Thoracic aorta (tissue), 2 donors: ENCODE measurements at places on chromosomes 5 and 9. TPM values are rescaled to one million over a fixed set of nuclear protein-coding genes. Genes with fewer than 3 reads are reported as not detected.

Gene OBP2B
- not detected for total RNA-seq

DNA sequence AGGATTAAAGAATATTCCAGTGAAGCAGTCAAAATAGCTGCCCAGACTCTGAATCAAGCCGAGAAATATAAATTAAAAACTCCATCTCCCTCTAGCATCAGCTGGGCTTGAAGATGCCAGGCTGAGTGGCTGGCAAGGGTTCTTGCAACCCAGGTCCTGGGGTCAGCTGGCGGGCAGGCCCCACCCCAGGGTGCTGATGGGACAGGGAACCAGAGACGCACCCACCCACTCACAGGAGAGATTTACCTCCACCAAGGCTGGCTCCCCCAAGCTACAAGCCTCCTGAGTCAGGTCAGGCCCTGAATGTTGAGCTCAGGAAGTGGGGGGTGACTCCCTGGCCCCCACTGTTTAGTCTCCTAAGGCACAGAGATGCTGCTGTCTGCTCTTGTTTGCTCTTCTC is 83.9 kb upstream of the HSPA9 start:
- no peak for DNase-seq
- H3K36me3 ChIP-seq: no peaks in the 10 kb centered on the region
- no peak overlapping the region for H3K4me3 ChIP-seq
- no peak overlapping the region for H3K27ac ChIP-seq

DNA sequence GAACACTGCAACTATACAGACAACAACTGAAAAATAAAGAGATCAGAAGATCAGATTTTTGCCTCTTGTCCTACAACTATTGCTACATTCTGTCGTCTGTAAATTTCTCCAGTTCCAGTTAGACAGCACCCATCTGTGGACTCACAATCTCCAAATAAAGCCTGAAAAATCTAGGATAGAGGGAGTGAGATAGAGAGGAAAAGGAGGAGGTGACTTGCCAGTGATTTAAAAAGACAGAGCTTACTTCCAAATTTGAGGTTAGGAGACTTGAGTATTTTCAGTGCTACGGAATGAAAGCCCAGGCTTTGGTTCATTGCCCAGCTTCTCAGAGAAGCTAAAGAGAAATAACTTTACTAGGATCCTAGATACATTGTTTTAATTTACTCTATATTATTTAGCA is 63.6 kb downstream of the PTCD2 start:
- H3K4me1 ChIP-seq: peaks cover 25% of the 10 kb centered on the region
- no peak overlapping the region for H3K4me3 ChIP-seq
- H3K27ac ChIP-seq: peak overlapping the region; percentile 67
- no peaks in the 10 kb centered on the region for H3K27me3 ChIP-seq
- DNase-seq: no peak
- H3K36me3 ChIP-seq: no peaks in the 10 kb centered on the region

GRCh38 chr5:137254119-137255090 is 244.7 kb downstream of the SPOCK1 start:
- no peaks in the 10 kb centered on the region for H3K27me3 ChIP-seq
- no peak overlapping the region for H3K4me3 ChIP-seq
- no peak overlapping the region for H3K27ac ChIP-seq

- H3K4me1 ChIP-seq: peaks cover 6% of the 10 kb centered on the region
- H3K27ac ChIP-seq: no peak overlapping the region
Measured at GRCh38 chr9:107653263-107653821, 163.8 kb upstream of the KLF4 start.

DNA sequence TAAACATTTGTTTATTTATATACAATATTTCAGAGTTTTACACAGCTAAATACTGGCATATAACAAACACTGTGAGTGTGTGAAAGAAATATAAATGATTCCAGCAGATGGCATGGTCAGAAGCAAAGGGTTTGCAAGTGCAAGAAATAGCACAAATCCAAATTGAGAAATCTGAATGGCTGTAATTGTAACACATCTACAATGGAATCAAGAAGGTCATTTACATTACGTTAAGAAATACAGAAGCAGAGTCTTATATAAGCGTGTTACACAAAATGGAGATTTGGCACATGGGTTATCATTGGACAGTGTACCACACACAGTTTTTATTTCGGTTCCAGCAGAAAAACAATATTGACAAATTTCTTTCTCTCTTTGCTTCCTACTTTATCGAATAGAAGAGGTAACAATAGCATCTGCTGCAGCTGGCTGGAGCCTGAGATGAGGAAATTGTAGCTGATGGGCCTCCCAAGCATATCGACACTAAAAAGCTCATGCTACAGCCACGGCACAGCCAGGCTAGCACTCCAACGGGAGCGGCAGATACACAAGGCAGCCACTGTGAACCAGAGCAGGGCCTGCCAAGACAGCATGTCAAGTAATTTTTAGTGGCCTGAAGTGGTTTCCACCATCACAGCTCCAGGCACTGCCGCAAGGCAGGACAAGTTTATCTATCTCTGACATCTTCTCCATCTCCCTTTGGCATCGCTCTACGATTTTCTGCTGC is 564.6 kb upstream of the DMAC1 start:
- H3K4me1 ChIP-seq: peaks cover 8% of the 10 kb centered on the region
- no peak for DNase-seq
- no peak overlapping the region for H3K4me3 ChIP-seq
- H3K36me3 ChIP-seq: no peaks in the 10 kb centered on the region
- H3K27me3 ChIP-seq: no peaks in the 10 kb centered on the region

GRCh38 chr9:90783552-90783951 is 18.1 kb upstream of the SYK start:
- no peak overlapping the region for H3K27ac ChIP-seq
- no peaks in the 10 kb centered on the region for H3K36me3 ChIP-seq
- H3K4me1 ChIP-seq: no peaks in the 10 kb centered on the region
- no peak overlapping the region for H3K4me3 ChIP-seq

Gene TSLP
- not detected for total RNA-seq

DNA sequence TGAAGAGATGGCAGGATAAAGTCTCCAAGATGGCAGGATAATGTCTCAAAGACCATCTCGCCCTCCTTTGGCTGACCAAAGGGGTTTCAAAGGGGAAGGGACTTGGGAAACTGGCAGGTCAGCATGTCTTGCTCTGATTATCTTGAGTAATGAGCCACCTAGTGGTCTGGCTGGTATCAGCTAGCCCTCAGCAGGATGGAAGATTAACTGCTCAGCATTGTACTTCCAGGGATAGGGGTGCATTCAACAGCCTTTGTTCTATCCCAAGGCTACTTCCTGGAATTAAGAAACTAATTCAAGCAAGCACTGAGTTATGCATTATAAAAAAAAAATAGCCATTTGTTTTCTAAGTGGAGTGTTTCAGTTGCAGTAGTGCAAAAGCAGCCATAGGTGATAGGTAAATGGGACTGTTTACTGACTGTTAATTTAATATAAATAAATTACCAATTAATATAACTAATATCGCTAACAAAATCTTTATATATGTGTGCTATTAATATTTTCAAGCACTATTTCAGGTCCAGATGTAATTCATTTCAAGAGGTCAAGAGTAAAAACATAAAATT is 555.5 kb downstream of the CDH9 start:
- no peaks in the 10 kb centered on the region for H3K27me3 ChIP-seq
- H3K36me3 ChIP-seq: no peaks in the 10 kb centered on the region
- no peaks in the 10 kb centered on the region for H3K4me1 ChIP-seq
